ENCODE measurements at places on chromosomes 1 and 21.

- peaks cover 23% of the 10 kb centered on the region for H3K4me1 ChIP-seq
- peaks cover 61% of the 10 kb centered on the region for H3K36me3 ChIP-seq
- no peaks in the 10 kb centered on the region for H3K27me3 ChIP-seq
- DNase-seq = no peak
- H3K4me3 ChIP-seq = no peak overlapping the region
- no peak overlapping the region for H3K27ac ChIP-seq
Observed at GRCh38 chr1:224189561-224189960, 6.5 kb downstream of the DEGS1 start.

DNA sequence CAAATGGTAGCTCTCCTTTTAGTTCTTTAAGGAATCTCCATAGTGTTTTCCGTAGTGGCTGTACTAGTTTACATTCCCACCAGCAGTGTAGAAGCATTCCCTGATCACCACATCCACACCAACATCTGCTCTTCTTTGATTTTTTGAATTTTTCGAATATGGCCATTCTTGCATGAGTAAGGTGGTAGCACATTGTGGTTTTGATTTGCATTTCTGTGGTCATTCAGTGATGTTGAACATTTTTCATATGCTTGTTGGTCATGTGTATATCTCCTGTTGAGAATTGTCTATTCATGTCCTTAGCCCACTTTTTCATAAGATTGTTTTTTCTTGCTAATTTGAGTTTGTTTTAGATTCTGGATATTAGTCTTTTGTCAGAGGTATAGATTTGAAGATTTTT lies 84.6 kb upstream of the B3GALT2 start:
- H3K36me3 ChIP-seq = peaks cover 5% of the 10 kb centered on the region
- H3K4me3 ChIP-seq = no peak overlapping the region
- no peak overlapping the region for H3K27ac ChIP-seq
- H3K27me3 ChIP-seq = no peaks in the 10 kb centered on the region

GRCh38 chr1:35120458-35121133 lies 41.4 kb downstream of the ZMYM1 start:
- H3K4me3 ChIP-seq = peak overlapping the region; percentile 28
- H3K27me3 ChIP-seq = peaks cover 18% of the 10 kb centered on the region
- no peak for DNase-seq
- H3K27ac ChIP-seq = no peak overlapping the region
- peaks cover 8% of the 10 kb centered on the region for H3K4me1 ChIP-seq
- peaks cover 3% of the 10 kb centered on the region for H3K36me3 ChIP-seq

GRCh38 chr1:89361681-89362080 lies 2.2 kb upstream of the GBP6 start:
- DNase-seq = no peak
- H3K27me3 ChIP-seq = no peaks in the 10 kb centered on the region
- peaks cover 16% of the 10 kb centered on the region for H3K4me1 ChIP-seq
- H3K36me3 ChIP-seq = no peaks in the 10 kb centered on the region

- H3K27me3 ChIP-seq = no peaks in the 10 kb centered on the region
- peaks cover 34% of the 10 kb centered on the region for H3K4me1 ChIP-seq
Observed at GRCh38 chr1:22101199-22101598, 41.7 kb downstream of the WNT4 start.

DNA sequence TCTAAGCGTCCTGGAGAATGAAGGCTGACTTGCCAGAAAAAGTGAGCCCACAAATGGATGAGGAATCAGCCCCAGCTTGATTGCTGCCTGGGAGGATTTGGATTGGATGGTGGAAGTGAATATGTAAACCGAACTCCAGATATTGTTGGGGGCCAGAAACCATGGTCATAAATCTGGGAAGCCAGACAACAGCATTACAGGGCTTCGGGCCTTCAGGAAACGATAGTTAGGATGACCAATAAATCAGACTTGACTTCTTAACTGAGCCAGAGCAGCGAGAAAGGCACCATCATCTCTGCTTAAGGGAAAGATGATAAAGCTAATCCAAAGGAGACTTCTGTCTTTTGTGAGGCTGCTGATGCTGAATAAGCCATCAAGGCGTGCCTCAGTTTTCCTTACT lies 26.6 kb downstream of the FAM78B start:
- peaks cover 6% of the 10 kb centered on the region for H3K27me3 ChIP-seq
- no peaks in the 10 kb centered on the region for H3K36me3 ChIP-seq
- H3K27ac ChIP-seq = no peak overlapping the region
- H3K4me1 ChIP-seq = no peaks in the 10 kb centered on the region
- H3K4me3 ChIP-seq = no peak overlapping the region

DNA sequence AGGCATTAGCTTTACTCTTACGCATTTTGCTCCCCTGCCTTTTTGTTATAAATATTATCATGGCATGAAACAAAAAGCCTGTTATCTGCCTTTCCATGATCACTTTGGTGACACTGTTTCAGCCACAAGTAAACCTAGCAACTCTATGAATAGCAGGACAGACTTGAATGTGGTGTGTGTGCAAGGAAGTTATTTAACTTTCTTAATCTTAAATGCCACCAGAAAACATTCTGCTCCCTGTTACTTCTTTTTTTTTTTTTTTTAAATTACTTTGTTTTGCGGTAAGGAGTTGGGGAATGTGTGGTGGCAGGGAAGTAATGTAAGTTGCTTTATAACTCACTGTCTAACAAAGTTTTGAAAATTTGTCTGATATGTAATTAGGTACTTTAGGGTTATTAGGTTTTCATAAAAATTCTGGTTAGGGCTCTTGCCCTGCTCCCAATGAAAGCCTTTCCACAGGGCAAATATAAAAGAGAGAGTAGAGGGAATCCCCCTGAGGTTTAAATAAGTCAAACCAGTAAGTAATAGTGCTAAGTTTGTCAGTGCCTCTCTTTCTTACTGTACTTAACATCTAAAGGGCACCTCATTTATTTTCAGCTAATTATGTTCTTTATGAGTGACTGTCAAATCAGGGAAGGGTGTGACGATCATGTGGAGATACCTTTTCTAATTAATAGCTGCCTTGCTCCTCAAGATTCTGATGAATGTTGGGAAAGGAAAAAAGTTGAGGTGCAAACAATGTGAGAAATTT lies 39.5 kb downstream of the RASAL2 start:
- H3K27me3 ChIP-seq = no peaks in the 10 kb centered on the region
- no peak for DNase-seq
- no peaks in the 10 kb centered on the region for H3K4me1 ChIP-seq
- H3K4me3 ChIP-seq = no peak overlapping the region

GRCh38 chr1:66984491-66984890 lies 59.7 kb downstream of the MIER1 start:
- peak overlapping the region; percentile 8 for H3K27ac ChIP-seq
- peaks cover 70% of the 10 kb centered on the region for H3K36me3 ChIP-seq
- H3K27me3 ChIP-seq = no peaks in the 10 kb centered on the region

- H3K27me3 ChIP-seq = peaks cover 7% of the 10 kb centered on the region
- H3K4me1 ChIP-seq = no peaks in the 10 kb centered on the region
- H3K27ac ChIP-seq = no peak overlapping the region
- no peak for DNase-seq
- H3K4me3 ChIP-seq = no peak overlapping the region
Observed at GRCh38 chr1:200684015-200684414, 14.3 kb upstream of the DDX59 start.

DNA sequence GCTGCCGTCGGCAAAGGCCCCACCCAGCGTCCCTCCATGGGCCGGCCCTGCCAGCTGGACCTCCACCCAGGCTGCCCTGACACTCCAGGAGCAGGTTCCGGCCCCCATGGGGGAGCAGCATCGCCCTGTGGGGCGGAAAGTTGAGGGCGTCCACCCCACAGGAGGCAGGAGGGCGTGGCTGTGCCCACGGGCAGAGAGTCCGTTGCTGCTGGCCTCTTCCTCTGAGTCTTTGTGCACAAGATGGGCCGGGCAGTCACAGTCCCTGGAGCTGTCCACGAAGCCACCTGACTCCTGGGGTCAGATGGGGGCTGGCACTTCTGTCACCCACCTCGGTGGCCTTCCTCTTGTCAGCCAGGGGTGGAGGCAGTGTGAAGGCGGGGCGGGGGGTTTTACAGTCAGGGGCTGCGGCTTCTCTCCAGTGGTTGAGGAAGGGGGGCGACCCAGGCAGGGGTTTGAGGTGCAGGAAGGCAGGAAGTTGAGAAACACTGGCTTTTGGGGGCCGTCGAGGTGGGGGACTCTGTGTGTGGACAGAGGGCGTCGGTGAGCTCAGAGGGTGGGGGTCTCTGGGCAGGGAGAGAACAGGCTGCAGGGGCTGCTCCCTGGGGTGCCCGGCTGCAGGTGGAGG lies 67.2 kb upstream of the TTC34 start:
- no peaks in the 10 kb centered on the region for H3K36me3 ChIP-seq
- H3K27ac ChIP-seq = no peak overlapping the region
- peaks cover 2% of the 10 kb centered on the region for H3K4me1 ChIP-seq
- H3K4me3 ChIP-seq = no peak overlapping the region
- H3K27me3 ChIP-seq = peaks cover 6% of the 10 kb centered on the region
- DNase-seq = no peak

- H3K36me3 ChIP-seq = no peaks in the 10 kb centered on the region
- H3K27ac ChIP-seq = peak overlapping the region; percentile 95
- H3K4me1 ChIP-seq = peaks cover 54% of the 10 kb centered on the region
- DNase-seq = peak; percentile 75
- H3K4me3 ChIP-seq = peak overlapping the region; percentile 63
Observed at GRCh38 chr1:110207831-110208230, 2.3 kb upstream of the KCNC4 start.

GRCh38 chr1:162222014-162222413 lies 152.5 kb downstream of the NOS1AP start:
- no peaks in the 10 kb centered on the region for H3K4me1 ChIP-seq
- no peak overlapping the region for H3K4me3 ChIP-seq
- peaks cover 8% of the 10 kb centered on the region for H3K27me3 ChIP-seq
- no peaks in the 10 kb centered on the region for H3K36me3 ChIP-seq
- no peak overlapping the region for H3K27ac ChIP-seq

- H3K27ac ChIP-seq = no peak overlapping the region
- no peak overlapping the region for H3K4me3 ChIP-seq
- no peaks in the 10 kb centered on the region for H3K27me3 ChIP-seq
- DNase-seq = no peak
- H3K36me3 ChIP-seq = no peaks in the 10 kb centered on the region
Observed at GRCh38 chr1:188652678-188653077, 1823.9 kb downstream of the PLA2G4A start.

- no peak overlapping the region for H3K4me3 ChIP-seq
- DNase-seq = no peak
- no peaks in the 10 kb centered on the region for H3K27me3 ChIP-seq
- H3K4me1 ChIP-seq = peaks cover 14% of the 10 kb centered on the region
Observed at GRCh38 chr1:6688001-6688400, 13.6 kb downstream of the DNAJC11 start.

DNA sequence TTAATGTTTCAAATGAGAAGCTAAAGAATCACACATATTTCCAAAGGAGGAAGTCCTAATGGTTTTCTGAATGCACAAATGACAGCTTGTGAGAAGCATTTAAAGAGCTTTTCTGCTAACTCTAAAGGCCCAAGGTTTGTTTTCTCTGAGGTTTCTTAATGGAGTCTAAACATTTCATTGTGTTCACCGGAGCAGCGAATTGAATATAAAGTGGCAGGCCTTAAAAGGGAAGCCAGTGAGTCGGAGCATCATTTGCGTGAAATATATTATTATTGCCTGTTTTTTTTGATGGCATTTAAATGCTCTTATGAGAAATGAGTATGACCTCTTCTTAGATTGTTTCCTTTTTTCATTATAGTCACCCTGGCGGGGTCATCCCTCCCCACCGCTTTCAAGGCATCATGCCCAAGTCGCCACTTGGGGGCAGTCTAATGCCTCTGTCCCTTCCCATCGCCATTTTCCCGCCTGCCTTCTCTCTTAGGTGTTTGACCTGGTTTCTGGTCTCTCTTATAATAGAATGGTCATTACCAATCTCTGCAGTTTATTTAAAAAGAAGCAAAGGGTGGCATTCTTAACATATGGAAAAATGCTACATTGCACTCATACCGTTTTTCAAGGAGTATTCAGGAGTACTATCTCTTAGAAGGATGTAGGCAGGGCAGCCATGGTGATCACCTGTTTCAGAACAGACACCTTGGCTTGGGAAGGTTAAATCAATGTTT lies 25.3 kb upstream of the OVAAL start:
- H3K27ac ChIP-seq = no peak overlapping the region
- H3K27me3 ChIP-seq = peaks cover 8% of the 10 kb centered on the region
- no peak overlapping the region for H3K4me3 ChIP-seq
- H3K4me1 ChIP-seq = no peaks in the 10 kb centered on the region
- peak; percentile 31 for DNase-seq

- H3K4me1 ChIP-seq = no peaks in the 10 kb centered on the region
- no peaks in the 10 kb centered on the region for H3K27me3 ChIP-seq
- no peak overlapping the region for H3K27ac ChIP-seq
- H3K4me3 ChIP-seq = no peak overlapping the region
- DNase-seq = no peak
Observed at GRCh38 chr1:11823366-11824137, 17.6 kb downstream of the CLCN6 start.

DNA sequence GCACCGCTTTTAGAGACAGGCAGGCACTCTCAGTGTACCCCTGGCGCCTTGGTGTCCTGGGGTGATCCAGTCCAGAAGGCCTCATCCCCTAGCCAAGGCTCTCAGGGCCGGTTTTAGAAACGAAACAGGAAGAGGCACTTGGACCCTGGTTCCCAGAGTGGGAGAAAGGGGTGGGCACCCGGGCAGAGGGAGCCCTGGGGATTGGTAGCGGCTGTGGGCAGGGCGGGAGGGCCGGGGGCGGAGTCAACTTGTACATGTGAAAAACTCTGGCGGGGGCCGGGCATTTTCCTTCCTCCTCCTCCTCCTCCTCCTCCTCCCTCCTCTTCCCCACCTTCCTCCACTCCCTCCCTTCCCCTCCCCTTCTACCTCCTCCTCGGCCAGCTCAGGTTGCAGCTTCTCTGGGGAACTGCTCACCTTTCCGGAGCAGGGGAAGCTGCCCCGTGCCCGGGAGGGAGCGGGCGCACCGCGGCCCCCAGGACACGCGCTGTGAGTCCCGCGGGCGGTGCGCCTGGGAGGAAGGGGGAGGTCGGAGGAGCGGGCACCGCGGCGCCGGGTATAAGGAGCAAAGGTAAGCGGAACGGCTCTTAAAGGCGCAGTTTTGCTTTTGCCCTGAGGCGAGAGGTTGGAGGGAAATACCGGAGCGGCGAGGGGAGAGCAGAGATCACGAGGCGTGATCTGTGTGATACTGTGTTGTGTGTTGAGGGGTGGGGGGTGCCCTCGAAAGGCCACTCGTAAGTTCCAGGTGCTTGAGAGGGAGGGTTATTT lies at the start of gene CDK18:
CDK18 (plus strand) TSS at position 359 of the 765 bp plus-strand sequence. CDS start 18,499 bp downstream, outside the sequence.
- no peaks in the 10 kb centered on the region for H3K36me3 ChIP-seq
- peak within 1 kb of the TSS; percentile 89 for H3K4me3 ChIP-seq
- peaks cover 23% of the 10 kb centered on the region for H3K4me1 ChIP-seq
- H3K27me3 ChIP-seq = no peaks in the 10 kb centered on the region
- H3K27ac ChIP-seq = peak within 1 kb of the TSS; percentile 87

DNA sequence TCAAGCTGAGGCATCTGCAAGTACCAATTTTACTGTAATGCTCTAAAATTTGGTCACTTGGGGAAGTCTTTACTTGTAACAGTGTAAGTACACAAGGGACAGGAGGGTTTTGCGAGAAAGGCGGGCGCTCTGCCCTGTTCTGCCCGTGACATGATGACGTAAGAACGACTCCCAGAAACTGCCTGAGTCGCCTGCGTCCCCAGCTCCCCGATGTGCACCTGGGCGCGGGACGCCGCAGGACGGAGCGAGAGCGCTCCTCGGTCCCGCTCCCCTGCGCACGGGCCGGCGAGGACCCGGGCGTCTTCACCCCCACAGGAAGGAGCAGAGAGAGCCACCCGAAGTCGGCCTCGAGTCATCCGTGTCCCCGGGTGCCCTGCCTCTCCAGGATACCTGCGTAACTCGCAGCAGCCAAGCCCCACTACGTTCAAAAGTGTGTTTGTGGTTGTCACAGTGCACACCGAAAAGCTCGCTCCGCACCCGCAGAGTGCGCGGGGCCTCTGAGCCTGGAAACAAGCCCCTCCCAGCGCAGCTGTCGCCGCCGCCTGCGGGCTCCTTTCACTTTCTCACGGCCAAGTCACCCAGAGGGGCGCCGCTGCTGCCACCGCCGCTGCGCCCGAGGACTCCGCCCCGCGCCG lies 3.3 kb upstream of the ZBTB18 start:
- no peaks in the 10 kb centered on the region for H3K36me3 ChIP-seq
- H3K4me3 ChIP-seq = peak overlapping the region; percentile 97
- peak overlapping the region; percentile 99 for H3K27ac ChIP-seq
- peak; percentile 95 for DNase-seq
- H3K27me3 ChIP-seq = no peaks in the 10 kb centered on the region

Measured in naive thymus-derived CD8-positive, alpha-beta T cell (primary cell).